A172 (cell line): ENCODE measurements at places on chromosomes 6 and 20. TPM values are rescaled to one million over a fixed set of nuclear protein-coding genes. Genes with fewer than 3 reads are reported as not detected.
A peak's percentile ranks its signal among the peaks of the same experiment; 100 is the strongest.

- DNase-seq, result no peak
These were observed 265.6 kb upstream of the BTBD3 start for GRCh38 chr20:11652128-11652527.

- DNase-seq, result peak; percentile 73
These were observed 239.1 kb upstream of the CEP162 start for GRCh38 chr6:84466511-84466910.

DNA sequence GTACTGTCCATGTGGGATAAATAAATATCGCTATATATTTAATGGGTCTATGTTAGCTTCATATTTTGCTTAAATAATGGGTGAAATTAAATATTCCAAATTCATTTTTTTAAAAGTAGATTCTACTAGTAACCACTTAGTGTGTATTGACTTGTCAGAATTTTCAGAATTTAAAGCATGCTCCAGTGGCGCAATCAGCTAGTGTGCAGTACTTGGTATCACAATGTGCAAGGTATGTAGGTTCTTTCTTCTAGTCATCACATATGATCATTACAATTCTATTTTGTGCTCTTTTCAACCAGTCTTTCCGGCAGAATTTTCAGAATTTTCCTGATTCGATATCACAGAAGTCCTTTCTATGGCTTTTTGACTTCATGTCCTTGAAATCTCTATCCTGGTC lies 32.6 kb downstream of the PDE7B start:
- DNase-seq, result no peak

GRCh38 chr6:36766399-36766945 lies 68.8 kb downstream of the RAB44 start:
- no peak for DNase-seq

- DNase-seq, result peak; percentile 70
These were observed 53.7 kb downstream of the HNF4A start for GRCh38 chr20:44409132-44409600.

DNA sequence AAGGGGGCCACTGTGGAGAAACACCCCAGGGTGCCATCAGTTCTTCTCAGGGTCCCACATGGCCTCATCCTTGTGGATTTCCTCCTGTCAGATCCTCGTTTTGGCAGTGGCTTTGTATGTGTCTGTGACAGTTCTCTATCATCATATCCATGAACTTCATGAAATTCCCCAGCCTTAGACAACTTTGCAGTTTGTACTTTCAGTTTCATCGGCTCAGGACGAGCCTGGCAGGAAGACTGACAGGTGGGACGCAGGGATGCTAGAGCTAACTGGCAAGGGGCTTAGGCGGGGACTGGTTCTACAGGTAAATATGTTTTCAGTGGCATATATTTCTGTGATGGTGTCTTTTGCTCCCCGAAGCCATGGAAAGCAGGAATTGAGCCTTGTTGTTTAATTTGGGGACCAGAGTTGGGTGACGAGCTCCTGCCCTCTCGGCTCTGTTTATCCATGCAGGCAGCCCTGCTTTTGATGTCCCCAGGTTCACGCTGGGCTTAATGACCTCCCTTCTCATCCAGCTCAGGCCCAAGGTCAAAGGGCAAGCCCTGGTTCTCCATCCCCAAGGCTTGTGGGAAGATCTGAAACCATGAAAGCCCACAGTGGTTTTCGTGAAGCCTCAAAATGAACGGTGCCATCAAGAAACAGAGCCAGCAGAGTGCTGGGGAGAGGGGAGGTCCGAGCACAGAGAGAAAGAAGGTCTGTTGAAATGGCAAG lies 11.2 kb downstream of the SDCBP2 start:
- no peak for DNase-seq

- DNase-seq, result no peak
These were observed 16.9 kb downstream of the LRRC1 start for GRCh38 chr6:53811746-53812145.

DNA sequence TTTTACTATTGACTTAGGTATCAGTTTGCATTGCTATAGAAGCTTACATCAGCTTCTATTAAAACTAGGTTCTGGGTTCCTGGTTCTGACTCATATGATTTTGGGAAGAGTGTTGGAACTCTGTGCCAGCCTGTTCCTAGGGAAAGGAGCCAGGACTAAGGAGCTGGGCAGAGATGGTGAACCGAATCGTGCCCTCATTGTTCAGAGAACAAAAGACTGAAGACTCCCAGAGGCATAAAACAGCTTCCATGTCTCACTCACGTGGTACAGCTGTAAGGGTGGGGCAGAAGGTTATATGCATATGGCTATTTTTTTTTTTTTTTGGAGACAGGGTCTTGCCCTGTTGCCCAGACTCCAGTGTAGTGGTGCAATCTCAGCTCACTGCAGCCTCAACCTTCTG lies 89.1 kb upstream of the THBS2 start:
- DNase-seq, result no peak

DNA sequence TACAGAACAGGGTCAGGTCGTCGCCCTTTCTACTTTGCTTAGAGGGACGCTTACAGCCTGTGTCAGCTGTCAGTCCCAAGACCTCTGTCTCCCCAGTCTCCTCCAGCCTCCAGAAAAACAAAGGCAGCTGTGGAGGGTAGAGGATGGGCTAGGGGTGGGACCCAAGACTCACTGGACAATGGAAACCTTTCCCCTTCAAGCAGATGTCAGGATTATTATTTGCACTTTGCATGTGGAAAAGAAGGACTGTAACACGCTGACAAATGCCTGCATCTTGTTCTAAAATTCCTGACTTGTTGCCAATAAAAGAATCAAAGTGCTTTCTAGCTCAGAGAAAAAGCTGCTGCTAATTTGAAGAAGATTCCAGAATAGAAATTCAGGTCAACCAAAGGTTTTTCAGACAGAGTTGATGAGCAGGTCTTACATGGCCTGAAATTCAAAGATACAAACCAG lies 58.7 kb downstream of the SNX5 start:
- no peak for DNase-seq

DNA sequence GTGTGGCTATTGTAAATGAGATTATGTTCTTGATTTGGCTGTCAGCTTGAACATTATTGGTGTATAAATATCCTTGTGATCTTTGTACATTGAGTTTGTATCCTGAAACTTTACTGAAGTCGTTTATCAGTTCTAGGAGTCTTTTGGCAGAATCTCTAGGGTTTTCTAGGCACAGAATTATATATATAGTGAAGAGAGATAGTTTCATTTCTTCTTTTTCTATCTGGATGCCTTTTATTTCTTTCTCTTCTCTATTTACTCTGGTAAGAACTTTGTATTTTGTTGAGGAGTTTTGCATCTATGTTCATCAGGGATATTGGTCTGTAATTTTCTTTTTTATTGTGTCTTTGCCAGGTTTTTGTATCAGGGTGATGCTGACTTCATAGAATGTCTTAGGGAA lies 589.2 kb upstream of the MAN1A1 start:
- DNase-seq, result no peak

DNA sequence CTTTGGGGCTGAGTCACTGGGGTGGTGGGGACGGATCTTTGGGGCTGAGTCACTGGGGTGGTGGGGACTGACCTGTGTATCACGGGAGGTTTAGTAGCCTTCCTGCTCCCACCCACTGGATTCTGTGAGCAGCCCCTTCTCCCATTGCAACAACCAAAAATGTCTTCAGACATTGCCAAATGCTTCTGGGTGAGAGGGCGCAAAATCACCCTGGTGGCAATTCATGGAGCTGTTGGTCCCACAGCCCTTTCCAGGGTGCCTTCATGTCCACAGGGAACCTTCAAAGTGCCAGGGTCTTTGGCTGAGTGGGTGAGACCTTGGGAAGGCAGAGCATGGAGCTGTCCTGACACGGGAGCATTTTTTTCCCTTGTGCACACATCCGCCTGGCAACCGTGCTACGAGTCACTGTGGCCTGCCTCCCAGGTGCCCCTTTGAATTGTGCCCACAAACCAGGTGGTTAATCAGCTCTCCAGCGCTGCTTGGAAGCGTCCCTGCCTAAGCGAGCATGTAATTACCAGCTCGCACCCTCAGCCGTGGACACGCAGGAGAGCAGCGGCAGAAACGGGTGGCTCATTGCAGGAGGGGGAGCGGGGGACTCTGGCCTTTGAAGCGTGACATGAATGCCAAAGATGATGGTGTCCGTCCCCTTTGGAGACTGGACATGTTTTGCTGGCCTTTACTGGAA lies 27.4 kb upstream of the APCDD1L start:
- peak; percentile 58 for DNase-seq

DNA sequence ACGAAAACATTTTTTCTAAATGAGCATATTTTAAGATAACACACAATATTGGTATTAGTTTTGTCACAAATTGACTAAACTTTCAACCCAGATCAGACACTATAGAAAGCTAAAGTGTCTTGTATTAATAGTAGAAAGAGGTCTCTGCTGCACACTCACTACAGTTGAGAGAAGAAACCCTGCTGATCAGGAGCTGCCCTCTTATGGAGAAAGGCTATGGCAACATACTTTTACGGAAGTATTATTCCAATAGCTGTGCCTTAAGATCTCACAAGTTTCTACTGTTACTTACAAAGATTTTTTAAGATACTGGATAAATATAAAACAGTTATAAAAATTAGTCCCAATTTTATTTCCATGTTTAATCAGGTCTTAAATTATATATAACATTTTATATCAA lies 155.7 kb downstream of the RIMS1 start:
- no peak for DNase-seq

DNA sequence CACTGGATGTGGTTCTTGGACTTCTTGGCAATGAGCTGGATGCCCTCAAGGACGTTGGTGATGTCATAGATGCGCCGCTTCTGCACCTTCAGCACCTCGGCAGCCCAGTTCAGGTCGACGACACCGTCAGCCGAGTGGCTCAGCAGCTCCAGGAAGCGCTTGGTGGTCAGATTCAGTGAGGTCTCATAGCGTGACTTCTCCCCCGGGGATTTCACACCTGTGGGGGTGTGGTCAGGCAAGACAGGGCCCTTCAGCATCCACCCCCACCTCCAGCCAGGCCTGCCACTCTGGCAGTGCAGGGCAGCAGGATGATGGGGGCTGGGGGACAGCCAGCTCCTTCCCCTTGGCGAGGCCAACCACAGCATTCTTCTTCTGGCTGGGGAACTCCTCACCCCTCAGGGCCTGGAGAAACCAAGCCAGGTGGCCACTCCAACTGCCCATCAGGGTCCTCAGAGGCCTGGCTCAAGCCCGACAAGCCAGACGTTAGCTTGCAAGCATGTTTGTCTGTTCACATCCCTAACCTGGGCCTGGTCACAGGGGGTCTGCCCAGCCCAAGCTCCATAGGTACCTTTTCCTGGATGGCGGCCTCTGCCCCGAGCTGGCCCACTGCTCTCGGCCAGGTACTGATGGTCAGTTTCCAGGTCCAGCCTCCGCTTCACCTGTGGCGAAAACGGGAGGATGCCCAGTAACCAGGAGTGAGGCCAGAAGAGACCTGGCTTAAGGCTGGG lies 5.7 kb upstream of the NECAB3 start:
- no peak for DNase-seq

DNA sequence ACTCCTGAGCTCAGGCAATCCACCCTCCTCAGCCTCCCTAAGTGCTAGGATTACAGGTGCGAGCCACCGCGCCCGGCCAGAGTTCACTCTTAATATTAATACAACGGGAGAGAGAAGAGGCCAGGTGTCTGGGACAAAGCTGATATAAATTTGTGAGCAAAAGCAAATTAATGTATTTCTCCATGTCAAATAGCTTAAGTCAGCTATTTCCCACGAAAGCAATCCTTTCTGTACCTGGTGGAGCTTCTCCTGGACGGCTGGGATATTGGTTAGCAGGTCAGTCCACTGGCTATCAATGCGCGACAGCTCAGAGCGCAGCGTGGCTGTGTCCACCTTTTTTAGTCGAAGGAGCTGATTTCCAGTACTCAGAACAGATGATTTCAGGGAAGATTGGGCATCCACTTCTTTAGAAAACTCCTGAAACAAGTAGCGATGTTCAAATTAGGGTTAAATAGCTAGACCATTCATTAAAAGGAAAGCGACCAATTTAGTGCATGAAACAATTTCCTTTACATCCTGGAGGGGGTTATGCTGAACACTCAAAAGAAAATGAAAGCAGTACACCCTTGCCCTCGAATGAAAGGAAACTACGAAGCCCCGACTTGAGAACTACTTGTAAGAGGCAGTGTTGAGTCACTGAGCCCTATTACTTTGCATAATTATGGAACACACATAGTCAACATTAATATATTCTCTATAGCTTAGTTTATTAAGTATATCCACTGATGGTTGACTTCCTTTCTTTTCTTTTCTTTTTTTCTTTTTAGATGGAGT lies 403.4 kb downstream of the SYNE1 start:
- no peak for DNase-seq

GRCh38 chr6:119575721-119576120 lies 226.2 kb upstream of the MAN1A1 start:
- DNase-seq, result peak; percentile 35

- DNase-seq, result no peak
These were observed 33.3 kb upstream of the ADGRF4 start for GRCh38 chr6:47665112-47665511.

DNA sequence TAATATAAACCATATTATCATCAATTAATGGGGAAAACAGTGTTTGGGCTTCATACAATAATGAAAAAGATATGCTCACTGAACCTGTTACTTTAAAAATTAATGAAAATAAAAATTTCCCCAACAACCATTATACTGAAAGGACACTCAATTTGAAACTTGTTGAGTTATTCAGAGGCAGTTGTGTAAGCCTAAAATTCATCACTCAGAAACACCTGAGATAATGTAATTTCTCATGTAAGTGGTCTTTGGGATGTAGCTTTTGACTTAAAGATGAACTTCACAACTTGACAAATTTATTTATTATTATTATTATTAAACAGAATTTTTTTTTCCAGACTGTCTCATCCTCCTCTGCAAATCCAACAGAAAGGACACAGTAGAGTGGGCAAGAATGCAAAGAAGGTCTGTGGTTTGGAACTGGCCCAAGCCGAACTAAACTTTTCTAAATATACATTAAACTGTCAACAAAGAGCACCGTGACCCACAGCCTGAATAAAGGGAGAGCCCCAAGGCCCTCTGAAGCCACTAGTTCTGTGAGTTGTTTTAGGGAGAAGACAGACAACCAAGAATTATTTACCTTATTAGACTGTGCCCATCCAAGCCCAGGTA lies 32.2 kb upstream of the HEY2 start:
- peak; percentile 11 for DNase-seq

DNA sequence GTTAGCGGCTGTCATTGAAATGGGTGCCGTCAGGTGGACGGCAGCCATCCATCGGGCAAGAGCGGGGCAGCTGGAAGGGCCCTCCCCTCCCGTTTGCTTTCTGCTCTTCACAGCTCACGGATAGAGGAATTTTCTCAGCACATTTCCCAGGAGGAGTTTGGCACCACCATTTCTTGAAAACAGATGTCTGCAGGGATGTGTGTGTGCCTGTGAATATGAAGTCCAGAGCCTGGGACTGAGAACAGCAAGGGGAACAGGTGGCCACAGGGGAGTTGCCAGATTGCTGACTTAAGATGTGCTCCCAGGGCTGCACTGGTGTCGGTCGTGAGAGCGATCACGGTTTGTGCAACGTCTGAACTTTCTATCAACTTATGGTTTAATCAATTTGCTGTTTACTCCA lies 22.1 kb upstream of the ECI2 start:
- DNase-seq, result no peak

Gene LGSN
- total RNA-seq, result not detected in 2 replicates

Gene GMPR
- total RNA-seq, result 6.6 and 9.6 TPM in 2 replicates

Gene UST
- 2.4 and 2.6 TPM in 2 replicates for total RNA-seq

Gene KLHDC3
- total RNA-seq, result 75.3 and 90.8 TPM in 2 replicates

Gene GPX5
- total RNA-seq, result not detected in 2 replicates

Gene MYLK4
- total RNA-seq, result 0.12 and 0.24 TPM in 2 replicates

Gene HRH3
- not detected in 2 replicates for total RNA-seq

Gene SULF2
- 23.5 TPM in 2 replicates for total RNA-seq

Gene TMEM217
- 0.12 and 3.2 TPM in 2 replicates for total RNA-seq

Gene MYL9
- 9.4 and 9.8 TPM in 2 replicates for total RNA-seq

Gene PLEKHG1
- total RNA-seq, result 0.21 and 0.48 TPM in 2 replicates

Gene EMILIN3
- not detected in 2 replicates for total RNA-seq

Gene WASF1
- total RNA-seq, result 13.2 and 15.7 TPM in 2 replicates

Gene SNAP91
- total RNA-seq, result not detected in 2 replicates

Gene NKX2-2
- total RNA-seq, result 4.4 TPM in 2 replicates

Gene HLA-DQB2
- not detected in 2 replicates for total RNA-seq
